ENCODE measurements at places on chromosomes 2 and 18. TPM values are rescaled to one million over a fixed set of nuclear protein-coding genes. Genes with fewer than 3 reads are reported as not detected.

Gene GATA6
- total RNA-seq, result 10.9 TPM

Gene GAL3ST2
- total RNA-seq, result 0.36 TPM

GRCh38 chr2:31193806-31194205 lies 23.5 kb downstream of the CAPN14 start:
- no peaks in the 10 kb centered on the region for H3K27me3 ChIP-seq
- H3K4me1 ChIP-seq, result no peaks in the 10 kb centered on the region
- H3K4me3 ChIP-seq, result no peak overlapping the region

DNA sequence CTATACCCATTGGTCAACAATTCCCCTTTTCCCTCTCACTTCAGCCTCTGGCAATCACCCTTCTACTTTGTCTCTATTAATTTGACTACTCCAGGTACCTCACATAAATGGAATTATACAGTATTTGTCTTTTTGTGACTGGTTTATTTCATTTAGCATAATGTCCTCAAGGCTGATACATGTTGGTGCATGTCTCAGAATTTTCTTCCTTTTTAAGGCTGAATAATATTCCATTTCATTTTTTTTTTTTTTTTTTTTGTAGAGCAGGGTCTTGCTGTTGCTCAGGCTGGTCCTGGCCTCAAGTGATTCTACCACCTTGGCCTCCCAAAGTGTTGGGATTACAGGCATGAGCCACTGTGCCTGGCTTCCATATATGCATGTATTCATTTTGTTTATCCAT lies 1.9 kb downstream of the FKBP7 start:
- peaks cover 18% of the 10 kb centered on the region for H3K4me1 ChIP-seq
- no peaks in the 10 kb centered on the region for H3K36me3 ChIP-seq
- no peak overlapping the region for H3K4me3 ChIP-seq
